Hair follicular keratinocyte (primary cell): ENCODE measurements at places on chromosomes 2 and 18. TPM values are rescaled to one million over a fixed set of nuclear protein-coding genes. Genes with fewer than 3 reads are reported as not detected.

The TM4SF20 gene
- not detected in 2 replicates for total RNA-seq

The FBXO48 gene
- 0.72 and 0.78 TPM in 2 replicates for total RNA-seq

The PAX3 gene
- total RNA-seq: not detected in 2 replicates

The RFTN2 gene
- not detected in 2 replicates for total RNA-seq

The EPAS1 gene
- total RNA-seq: 88.8 and 151 TPM in 2 replicates

The CENPO gene
- 9.3 and 19.8 TPM in 2 replicates for total RNA-seq

The UGT1A4 gene
- not detected in 2 replicates for total RNA-seq

The TUBA3D gene
- total RNA-seq: not detected in 2 replicates

The ANKRD30BL gene
- not detected in 2 replicates for total RNA-seq

The TMEM37 gene
- 0.19 TPM in 1 of 2 replicates, not detected in the other for total RNA-seq

The GALR1 gene
- not detected in 2 replicates for total RNA-seq

The RGPD4 gene
- total RNA-seq: not detected in 2 replicates

The COX7A2L gene
- 174 and 250 TPM in 2 replicates for total RNA-seq

The MAP3K20 gene
- 59.7 and 91.4 TPM in 2 replicates for total RNA-seq

The GPR155 gene
- 1.7 and 2.0 TPM in 2 replicates for total RNA-seq

The KIAA2012 gene
- not detected in 2 replicates for total RNA-seq

The ABHD1 gene
- total RNA-seq: not detected in 2 replicates

The TMEM182 gene
- total RNA-seq: 3.3 and 4.1 TPM in 2 replicates

The IL36A gene
- not detected in 2 replicates for total RNA-seq

The SUCLG1 gene
- total RNA-seq: 64.3 and 75.8 TPM in 2 replicates

The COBLL1 gene
- 14.0 and 16.5 TPM in 2 replicates for total RNA-seq

The CNDP1 gene
- not detected in 2 replicates for total RNA-seq
